Liver (tissue), 10 donors: ENCODE measurements at places on chromosomes 6 and 20.

DNA sequence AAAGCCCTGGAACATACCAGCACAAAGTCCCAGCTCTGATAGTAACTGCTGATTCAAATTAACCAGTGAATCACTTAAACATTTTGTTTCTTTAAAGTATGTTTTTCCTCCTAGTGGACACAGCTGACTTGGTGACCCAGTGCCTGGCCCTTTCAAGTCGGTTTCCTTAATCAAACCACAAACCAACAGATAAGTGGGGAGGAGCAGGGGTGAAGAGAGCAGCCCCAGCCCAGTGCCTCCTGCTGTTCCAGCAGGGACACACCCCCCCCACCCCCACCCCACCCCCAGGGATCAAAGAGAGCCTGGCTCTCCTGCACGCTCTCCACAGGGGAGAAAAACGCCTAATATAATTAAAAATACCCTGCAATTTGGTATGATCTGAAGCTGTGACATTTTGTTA is 55.4 kb upstream of the TBXT start:
- H3K36me3 ChIP-seq: no peaks in the 10 kb centered on the region
- H3K27me3 ChIP-seq: no peaks in the 10 kb centered on the region
- H3K27ac ChIP-seq: no peak overlapping the region
- H3K4me3 ChIP-seq: no peak overlapping the region
- no peak for DNase-seq
- H3K4me1 ChIP-seq: no peaks in the 10 kb centered on the region

- H3K4me3 ChIP-seq: peak overlapping the region; percentile 84
- peaks cover 35% of the 10 kb centered on the region for H3K4me1 ChIP-seq
- peak overlapping the region; percentile 86 for H3K27ac ChIP-seq
Observed at GRCh38 chr6:21594416-21595281, 1.1 kb downstream of the SOX4 start.

- no peak overlapping the region for H3K4me3 ChIP-seq
- H3K27me3 ChIP-seq: no peaks in the 10 kb centered on the region
- no peak for DNase-seq
- H3K36me3 ChIP-seq: no peaks in the 10 kb centered on the region
Observed at GRCh38 chr20:47749339-47749738, 35.9 kb downstream of the SULF2 start.

GRCh38 chr6:153873541-153873940 is 165.5 kb upstream of the OPRM1 start:
- no peaks in the 10 kb centered on the region for H3K4me1 ChIP-seq
- H3K27ac ChIP-seq: no peak overlapping the region
- H3K4me3 ChIP-seq: no peak overlapping the region
- H3K36me3 ChIP-seq: no peaks in the 10 kb centered on the region

DNA sequence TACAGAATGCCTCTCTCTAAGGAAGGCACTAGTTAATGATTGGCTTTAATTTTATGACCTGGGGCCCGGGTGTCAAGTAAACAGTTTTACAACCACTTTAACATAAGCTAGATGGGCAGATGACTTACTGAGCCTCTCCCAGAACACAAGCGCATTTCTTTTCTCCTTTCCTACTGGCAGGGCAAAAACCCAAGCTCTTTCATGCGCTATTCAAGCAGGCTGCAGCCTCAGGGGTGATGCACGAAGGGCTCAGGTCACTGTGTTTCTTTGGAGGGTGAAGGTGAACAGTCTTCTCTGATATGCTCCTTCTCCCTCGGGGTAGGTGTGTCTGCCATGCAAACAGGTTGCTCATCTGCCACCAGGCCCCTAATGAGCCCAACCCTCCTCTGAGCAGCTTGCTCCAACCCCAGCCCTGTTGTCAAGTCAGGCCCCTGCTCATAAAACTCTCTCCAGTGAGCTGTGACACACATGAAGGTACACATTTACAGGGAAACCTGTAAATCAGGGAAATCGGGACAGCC is 73.5 kb upstream of the CDH4 start:
- DNase-seq: no peak
- no peaks in the 10 kb centered on the region for H3K4me1 ChIP-seq
- no peak overlapping the region for H3K27ac ChIP-seq
- no peaks in the 10 kb centered on the region for H3K36me3 ChIP-seq
- H3K4me3 ChIP-seq: no peak overlapping the region
- no peaks in the 10 kb centered on the region for H3K27me3 ChIP-seq

- H3K27ac ChIP-seq: peak overlapping the region; percentile 49
- H3K36me3 ChIP-seq: peaks cover 49% of the 10 kb centered on the region
- H3K27me3 ChIP-seq: no peaks in the 10 kb centered on the region
- no peak for DNase-seq
Observed at GRCh38 chr20:44495257-44495656, 19.6 kb downstream of the TTPAL start.

DNA sequence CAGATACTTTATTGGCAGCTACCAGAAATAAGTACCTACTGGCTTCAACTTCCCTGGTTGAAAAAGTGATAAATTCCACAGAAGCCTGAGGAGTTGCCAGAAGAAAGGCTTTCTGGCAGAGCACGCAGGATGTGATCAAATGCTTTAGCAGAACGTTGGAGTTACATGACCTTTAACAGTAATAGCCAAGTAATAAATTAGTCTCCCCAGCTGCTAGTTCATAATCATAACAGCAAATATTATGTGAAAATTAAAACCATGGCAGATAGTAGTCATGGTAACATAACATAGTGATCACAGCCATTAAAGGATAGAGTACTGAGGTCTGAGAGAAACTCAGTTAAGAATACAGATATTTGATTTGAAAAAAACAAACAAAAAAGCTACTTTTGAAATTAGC is 567.7 kb downstream of the ADGRB3 start:
- H3K4me1 ChIP-seq: no peaks in the 10 kb centered on the region
- no peaks in the 10 kb centered on the region for H3K36me3 ChIP-seq
- H3K27ac ChIP-seq: no peak overlapping the region
- DNase-seq: no peak
- no peak overlapping the region for H3K4me3 ChIP-seq
- no peaks in the 10 kb centered on the region for H3K27me3 ChIP-seq

DNA sequence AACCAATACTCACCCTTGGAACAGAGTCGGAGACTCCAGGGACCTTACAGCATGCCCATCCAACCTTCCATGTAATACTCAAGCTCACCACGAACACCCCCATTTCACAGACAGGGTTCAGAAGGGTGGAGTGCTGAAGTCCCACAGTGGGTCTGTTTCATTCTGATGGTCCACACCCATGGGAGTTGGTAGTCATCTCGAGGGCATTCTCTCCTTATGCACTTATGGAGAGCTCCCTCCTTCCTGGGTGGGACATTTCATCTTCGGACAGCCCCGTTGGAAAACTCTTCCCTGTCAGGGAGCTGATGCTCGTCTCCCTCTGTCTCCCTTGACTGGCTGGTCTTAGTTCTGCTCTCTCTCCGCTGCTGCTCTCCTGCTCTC is 38.9 kb downstream of the COX4I2 start:
- H3K4me1 ChIP-seq: peaks cover 55% of the 10 kb centered on the region
- no peak for DNase-seq
- no peak overlapping the region for H3K27ac ChIP-seq
- no peaks in the 10 kb centered on the region for H3K27me3 ChIP-seq

- H3K27me3 ChIP-seq: peaks cover 2% of the 10 kb centered on the region
- no peak overlapping the region for H3K27ac ChIP-seq
- H3K36me3 ChIP-seq: no peaks in the 10 kb centered on the region
- DNase-seq: no peak
- no peaks in the 10 kb centered on the region for H3K4me1 ChIP-seq
- H3K4me3 ChIP-seq: no peak overlapping the region
Observed at GRCh38 chr6:99873084-99873483, 120.9 kb downstream of the MCHR2 start.

- H3K4me3 ChIP-seq: no peak overlapping the region
- no peaks in the 10 kb centered on the region for H3K27me3 ChIP-seq
- H3K4me1 ChIP-seq: no peaks in the 10 kb centered on the region
- no peak overlapping the region for H3K27ac ChIP-seq
Observed at GRCh38 chr20:46774236-46774635, 64.8 kb downstream of the SLC2A10 start.

DNA sequence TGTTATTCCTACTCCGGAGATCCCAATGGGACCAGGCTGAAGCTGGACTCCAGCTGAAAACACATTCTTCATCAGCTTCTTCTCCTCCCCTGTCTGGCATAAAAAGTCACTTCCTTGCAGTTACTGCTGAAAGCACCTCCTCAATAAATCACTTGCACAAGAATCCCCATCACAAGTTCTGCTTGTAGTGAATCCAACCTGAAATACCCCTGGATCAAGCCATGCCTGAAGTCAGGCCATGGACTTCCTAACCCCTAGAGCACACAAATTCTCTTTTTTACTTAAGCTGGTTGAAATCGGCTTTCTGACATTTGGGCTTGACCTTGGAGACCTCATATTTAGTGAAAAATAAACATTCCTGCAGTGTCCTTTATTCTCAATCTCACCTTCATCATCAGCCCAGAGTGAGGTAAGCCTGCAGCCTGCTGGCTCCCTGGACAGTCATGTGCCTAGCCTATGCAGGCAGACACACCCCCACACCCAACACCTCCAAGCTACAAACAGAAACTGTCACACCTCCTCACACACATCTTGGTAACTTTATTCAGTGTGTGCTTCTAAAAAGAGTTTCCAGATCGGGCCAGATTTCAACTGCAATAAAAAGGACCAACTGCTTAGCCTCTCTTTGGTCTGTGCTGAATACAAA is 51.5 kb upstream of the PTPRT start:
- DNase-seq: no peak
- H3K27ac ChIP-seq: no peak overlapping the region
- H3K36me3 ChIP-seq: no peaks in the 10 kb centered on the region
- H3K4me3 ChIP-seq: no peak overlapping the region
- H3K4me1 ChIP-seq: no peaks in the 10 kb centered on the region
- H3K27me3 ChIP-seq: peaks cover 4% of the 10 kb centered on the region
